ENCODE measurements at places on chromosomes 2 and 18.

DNA sequence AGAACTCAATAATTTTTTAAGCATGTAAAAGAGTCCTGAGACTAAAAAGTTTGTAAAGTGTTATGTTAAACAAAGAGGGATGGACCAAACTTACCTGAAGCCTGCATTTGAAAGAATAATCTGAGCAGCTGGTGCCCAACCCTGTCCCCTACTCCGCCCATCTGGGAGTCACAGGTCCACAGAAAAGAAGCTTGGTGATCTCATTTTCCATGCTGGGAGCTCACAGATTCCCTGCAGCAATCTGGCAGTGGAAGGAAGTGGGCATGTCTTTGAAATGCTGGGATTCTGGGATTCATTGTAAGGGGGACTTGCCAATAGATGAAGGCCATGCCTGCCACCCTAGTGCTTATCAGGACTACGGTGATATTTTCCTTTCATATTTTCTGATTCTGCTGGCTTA, 17.9 kb downstream of the CDH2 start:
- no peak for DNase-seq

DNA sequence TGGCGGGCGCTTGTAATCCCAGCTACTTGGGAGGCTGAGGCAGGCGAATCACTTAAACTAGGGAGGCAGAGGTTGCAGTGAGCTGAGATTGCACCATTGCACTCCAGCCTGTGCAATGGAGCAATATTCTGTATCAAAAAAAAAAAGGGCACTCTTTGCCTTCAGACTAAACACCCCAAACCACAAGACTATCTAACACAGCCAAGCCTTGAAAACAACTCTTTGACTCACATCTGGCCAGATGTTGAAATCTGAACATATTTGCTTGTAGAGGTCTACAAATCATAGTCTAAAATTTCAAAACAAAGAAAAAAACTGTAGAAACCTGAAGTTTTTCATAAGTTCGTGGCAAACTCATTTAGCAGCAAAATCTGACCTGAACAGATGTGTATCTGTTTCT, 94.9 kb downstream of the FAM161A start:
- DNase-seq = no peak

- no peak for DNase-seq
Measured at GRCh38 chr18:28176948-28177827, at the start of gene CDH2. TSS of gene CDH2 (minus strand) at chr18:28177130. CDS start at chr18:28177022, 108 bp downstream.

DNA sequence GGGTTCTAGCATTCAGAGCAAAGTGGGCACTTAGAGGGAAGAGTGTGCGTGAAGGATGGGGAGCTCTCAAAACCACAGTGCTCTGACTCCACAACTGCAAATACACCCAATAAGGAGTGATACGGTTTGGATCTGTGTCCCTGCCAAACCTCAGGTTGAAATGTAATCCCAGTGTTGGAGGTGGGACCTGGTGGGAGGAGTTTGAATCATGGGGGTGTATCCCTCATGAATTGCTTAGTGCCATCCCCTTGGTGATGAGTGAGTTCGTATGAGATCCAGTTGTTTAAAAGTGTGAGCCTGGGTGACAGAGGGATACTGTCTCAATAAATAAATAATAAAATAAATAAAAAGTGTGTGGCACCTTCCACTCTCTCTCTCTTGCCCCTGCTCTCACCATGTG, 50.3 kb upstream of the CCDC85A start:
- no peak for DNase-seq

DNA sequence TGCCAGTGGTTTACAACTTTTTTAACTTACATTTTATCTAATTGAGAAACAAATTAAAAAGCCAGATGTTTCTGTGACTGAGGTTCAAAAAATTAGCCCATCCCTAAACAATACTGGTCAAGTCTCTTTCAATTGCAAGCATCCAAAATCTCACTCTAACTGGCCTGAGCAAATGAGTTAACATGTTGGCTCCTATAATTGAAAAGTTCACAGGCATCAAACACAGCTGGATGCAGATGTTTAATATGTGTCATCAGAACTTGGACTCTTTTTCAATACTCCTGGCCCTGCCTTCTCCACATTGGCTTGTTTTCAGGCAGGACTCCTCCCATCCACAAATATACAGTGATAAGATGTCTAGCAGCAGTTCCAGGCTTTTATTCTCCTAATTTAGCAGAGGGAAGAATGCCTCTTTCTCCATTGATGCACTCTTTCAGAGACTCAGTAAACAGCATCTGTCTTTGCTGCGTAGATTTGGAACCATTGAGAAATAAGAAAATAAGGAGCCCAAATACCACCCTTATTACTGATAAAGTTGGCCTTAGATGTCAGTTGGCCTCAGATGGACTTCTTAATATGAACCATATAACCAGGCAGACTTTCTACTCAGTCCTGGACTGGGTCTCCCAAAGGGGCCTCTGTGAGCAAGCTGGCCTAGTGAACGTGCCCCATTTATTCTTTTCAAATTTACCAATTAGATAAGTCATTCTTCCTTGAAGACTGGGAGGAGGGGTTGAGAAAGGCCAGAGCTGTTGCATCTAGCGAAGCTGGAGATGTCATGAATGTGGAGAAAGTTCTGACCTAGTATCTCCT, 30.4 kb upstream of the FN1 start:
- DNase-seq = no peak
